Muscle of leg (tissue), 16 donors: ENCODE measurements at places on chromosomes 12 and 14.

DNA sequence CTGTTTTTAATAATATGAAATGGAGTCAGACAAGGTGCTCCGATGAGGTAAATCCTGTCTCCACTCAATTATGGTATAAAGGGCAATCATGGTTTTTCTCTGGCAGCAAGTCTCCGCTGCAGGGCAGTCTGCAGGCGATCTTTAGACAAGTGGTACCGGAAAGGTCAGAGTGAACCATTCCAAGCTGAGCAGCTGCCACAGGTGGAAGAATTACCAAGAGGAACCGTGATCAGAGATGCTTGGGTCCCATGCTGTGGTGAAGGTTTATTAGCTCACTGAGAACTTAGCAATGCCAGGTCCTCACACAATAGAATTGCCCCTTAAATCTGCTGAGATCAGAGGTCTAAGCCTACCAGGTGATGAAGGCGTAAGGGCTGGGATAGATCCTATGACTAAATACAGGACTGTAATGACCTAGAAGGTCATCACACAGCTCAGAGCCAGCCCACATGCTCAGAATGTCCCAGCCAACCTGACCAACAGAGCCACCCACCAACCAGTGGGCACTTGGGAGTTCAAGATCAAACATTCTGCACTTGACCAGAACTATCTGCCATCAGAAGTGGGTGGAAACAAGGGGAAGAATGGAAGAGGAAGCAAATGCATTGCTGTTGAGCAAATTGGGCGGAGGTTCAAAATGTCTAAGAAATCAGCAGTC is 175.2 kb upstream of the BCL2L14 start:
- no peak overlapping the region for H3K27ac ChIP-seq
- DNase-seq, result no peak
- H3K36me3 ChIP-seq, result peaks cover 19% of the 10 kb centered on the region
- no peaks in the 10 kb centered on the region for H3K27me3 ChIP-seq

GRCh38 chr12:107759410-107759809 is 1.5 kb downstream of the PRDM4 start:
- peak; percentile 38 for DNase-seq
- no peak overlapping the region for H3K27ac ChIP-seq
- H3K4me3 ChIP-seq, result no peak overlapping the region

DNA sequence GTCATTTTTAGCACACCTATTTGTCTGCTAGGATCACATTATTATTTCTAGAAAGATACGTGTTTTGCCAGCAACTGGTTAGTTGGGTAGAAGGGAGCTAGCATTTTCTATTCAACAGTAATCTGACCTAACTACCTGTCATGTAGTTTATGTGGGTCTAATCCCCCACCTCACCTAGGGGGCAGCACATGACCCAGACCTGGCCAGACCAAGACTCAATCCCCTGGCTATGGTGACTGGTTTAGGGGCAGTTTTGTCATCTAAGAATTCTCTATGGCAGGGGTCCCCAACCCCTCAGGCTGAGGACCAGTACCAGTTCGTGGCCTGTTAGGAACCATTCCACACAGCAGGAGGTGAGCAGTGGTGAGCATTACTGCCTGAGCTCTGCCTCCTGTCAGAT is 29.5 kb upstream of the EVL start:
- no peak overlapping the region for H3K27ac ChIP-seq
- H3K36me3 ChIP-seq, result no peaks in the 10 kb centered on the region
- H3K4me3 ChIP-seq, result no peak overlapping the region
- H3K27me3 ChIP-seq, result no peaks in the 10 kb centered on the region
- no peak for DNase-seq

GRCh38 chr12:125225641-125226040 is 160.4 kb downstream of the AACS start:
- DNase-seq, result no peak
- H3K27ac ChIP-seq, result no peak overlapping the region
- no peak overlapping the region for H3K4me3 ChIP-seq
- no peaks in the 10 kb centered on the region for H3K4me1 ChIP-seq
- H3K36me3 ChIP-seq, result no peaks in the 10 kb centered on the region
- H3K27me3 ChIP-seq, result peaks cover 2% of the 10 kb centered on the region
